ENCODE measurements at places on chromosomes 4 and X. TPM values are rescaled to one million over a fixed set of nuclear protein-coding genes. Genes with fewer than 3 reads are reported as not detected.

- no peak for DNase-seq
Measured at GRCh38 chr4:156956826-156957368, 14.7 kb downstream of the PDGFC start.

- peak; percentile 63 for DNase-seq
Measured at GRCh38 chr4:68498413-68499007, 51.2 kb downstream of the TMPRSS11E start.

DNA sequence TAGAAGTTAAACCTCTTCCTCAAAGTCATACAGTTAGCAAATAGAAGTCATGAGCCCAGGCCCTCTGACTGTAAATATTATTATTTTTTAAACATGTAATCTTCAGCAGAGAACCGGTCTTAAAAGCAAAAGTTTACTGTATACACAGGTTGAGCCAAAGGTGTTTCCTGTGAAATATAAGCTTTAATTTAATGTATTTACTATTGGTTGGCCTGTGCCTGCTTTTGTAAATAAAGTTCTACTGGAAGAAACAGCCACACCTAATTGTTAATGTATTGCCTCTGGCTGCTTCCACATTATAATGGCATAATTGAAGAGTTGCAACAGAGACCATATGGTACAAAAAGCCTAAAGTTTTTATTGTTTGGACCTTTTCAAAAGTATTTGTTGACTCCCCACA lies 61.0 kb upstream of the PRDM8 start:
- peak; percentile 37 for DNase-seq

GRCh38 chr4:75672461-75673026 lies 667 bp downstream of the G3BP2 start:
- peak; percentile 29 for DNase-seq

GRCh38 chr4:143282211-143282707 lies 54.4 kb upstream of the GAB1 start:
- DNase-seq = no peak

- no peak for DNase-seq
Measured at GRCh38 chr4:67576538-67576937, 18.0 kb downstream of the STAP1 start.

DNA sequence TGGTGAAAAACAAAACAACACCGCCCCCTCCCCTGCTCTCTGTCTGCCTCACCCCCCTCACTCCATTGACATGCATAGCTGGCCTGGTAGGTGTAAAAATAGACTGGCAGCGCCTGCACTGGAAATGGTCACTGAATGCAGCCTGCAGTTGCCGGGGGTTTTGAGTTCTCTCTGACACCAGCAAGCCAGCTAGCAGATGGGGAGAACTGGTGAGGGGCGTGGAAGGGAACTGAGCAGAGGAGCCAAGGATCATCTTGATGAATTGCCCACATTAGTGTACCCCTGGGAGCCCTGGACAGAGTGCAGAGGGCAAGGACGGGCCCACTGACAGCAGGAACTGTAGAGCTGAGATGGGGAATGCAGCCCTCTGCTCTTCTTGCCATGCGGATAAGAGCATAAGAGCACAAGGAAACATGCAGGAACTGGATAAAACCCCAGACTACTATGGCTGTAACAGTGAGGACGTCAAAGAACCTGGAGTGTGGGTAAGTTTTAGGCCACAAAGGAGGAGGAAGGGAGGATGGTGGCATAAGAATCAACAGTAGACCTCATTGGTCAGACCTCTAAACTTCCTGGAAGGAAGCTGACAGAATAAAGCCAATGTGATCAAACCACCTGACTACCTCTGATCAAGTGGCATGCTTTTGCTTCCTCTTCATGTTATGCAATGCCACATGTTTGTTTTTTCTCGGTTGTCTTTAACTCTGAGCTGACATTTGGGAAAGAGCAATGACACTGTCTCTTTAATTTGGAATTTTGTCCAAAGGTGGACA lies 96.3 kb downstream of the ANK2 start:
- DNase-seq = no peak

Gene HGFAC
- not detected for total RNA-seq

Gene NDUFC1
- total RNA-seq = 53.4 TPM
